ENCODE measurements at places on chromosomes 7 and 10. TPM values are rescaled to one million over a fixed set of nuclear protein-coding genes. Genes with fewer than 3 reads are reported as not detected.

- no peaks in the 10 kb centered on the region for H3K36me3 ChIP-seq
- H3K27me3 ChIP-seq = no peaks in the 10 kb centered on the region
- DNase-seq = no peak
- H3K4me1 ChIP-seq = no peaks in the 10 kb centered on the region
Measured at GRCh38 chr10:75203724-75204123, 6.9 kb upstream of the VDAC2 start.

- H3K27ac ChIP-seq = peak overlapping the region; percentile 8
- H3K36me3 ChIP-seq = no peaks in the 10 kb centered on the region
- no peaks in the 10 kb centered on the region for H3K27me3 ChIP-seq
Measured at GRCh38 chr7:116534790-116535189, 10.0 kb downstream of the CAV1 start.

- no peaks in the 10 kb centered on the region for H3K4me1 ChIP-seq
- no peaks in the 10 kb centered on the region for H3K36me3 ChIP-seq
- no peak for DNase-seq
- no peak overlapping the region for H3K4me3 ChIP-seq
Measured at GRCh38 chr10:1402816-1403507, 334.4 kb downstream of the ADARB2 start.

GRCh38 chr7:43535810-43536585, 46.9 kb upstream of the STK17A start:
- no peaks in the 10 kb centered on the region for H3K4me1 ChIP-seq
- H3K27me3 ChIP-seq = no peaks in the 10 kb centered on the region
- no peaks in the 10 kb centered on the region for H3K36me3 ChIP-seq
- no peak overlapping the region for H3K4me3 ChIP-seq

DNA sequence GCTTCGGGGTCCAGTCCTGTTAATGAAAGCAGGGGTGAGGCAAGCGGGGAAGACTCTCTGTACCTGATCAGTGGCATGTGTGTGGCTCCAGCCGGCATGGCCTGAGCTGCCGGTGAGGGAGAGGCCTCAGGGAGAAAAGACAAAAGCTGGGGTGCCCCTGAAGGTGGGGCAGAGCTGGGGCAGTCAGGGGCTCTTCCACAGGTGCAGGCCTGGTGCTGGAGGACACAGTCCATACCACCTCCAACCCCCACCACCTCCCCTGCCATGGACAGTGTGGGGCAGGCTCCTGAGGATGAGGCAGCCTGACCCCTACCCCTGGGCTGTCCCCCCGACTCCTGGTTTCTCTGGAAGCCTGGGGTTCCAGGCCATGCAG, 129.5 kb downstream of the LHPP start:
- DNase-seq = peak; percentile 65
- H3K4me1 ChIP-seq = no peaks in the 10 kb centered on the region
- H3K4me3 ChIP-seq = no peak overlapping the region
- no peaks in the 10 kb centered on the region for H3K27me3 ChIP-seq

- no peak overlapping the region for H3K27ac ChIP-seq
- no peak for DNase-seq
- no peak overlapping the region for H3K4me3 ChIP-seq
- H3K4me1 ChIP-seq = no peaks in the 10 kb centered on the region
- no peaks in the 10 kb centered on the region for H3K27me3 ChIP-seq
Measured at GRCh38 chr10:122197611-122198222, 73.4 kb upstream of the BTBD16 start.

The LRRC4 gene
- 5.1 TPM for total RNA-seq

DNA sequence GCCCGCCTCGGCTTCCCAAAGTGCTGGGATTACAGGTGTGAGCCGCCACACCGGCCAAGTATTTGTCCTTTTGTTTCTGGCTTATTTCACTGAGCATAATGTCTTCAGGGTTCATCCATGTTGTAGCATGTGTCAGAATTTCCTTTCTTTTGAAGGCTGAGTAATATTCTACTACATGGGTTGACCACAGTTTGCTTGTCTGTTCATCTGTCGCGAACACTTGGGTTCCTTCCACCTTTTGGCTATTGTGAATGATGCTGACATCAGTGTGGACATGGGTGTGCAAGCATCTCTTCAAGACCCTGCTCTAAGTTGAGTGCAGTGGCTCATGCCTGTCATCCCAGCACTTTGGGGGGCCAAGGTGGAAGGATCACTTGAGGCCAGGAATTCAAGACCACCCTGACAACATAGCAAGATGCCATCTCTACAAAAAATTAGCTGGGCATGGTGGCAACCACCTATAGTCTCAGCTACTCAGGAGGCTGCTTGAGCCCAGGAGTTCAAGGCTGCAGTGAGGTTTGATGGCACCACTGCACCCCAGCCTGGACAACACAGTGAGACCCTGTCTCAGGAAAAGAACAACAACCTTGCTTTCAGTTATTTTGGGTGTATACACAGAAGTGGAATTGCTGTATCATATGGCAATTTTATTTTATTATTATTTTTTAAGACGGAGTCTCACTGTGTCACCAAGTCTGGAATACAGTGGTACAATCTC, 17.0 kb downstream of the CHST12 start:
- H3K4me1 ChIP-seq = no peaks in the 10 kb centered on the region
- no peak overlapping the region for H3K27ac ChIP-seq

The ICA1 gene
- total RNA-seq = 31.1 TPM

GRCh38 chr10:69096045-69096444, 8.1 kb downstream of the SRGN start:
- no peak overlapping the region for H3K27ac ChIP-seq
- H3K27me3 ChIP-seq = no peaks in the 10 kb centered on the region
- no peak for DNase-seq

The GCK gene
- total RNA-seq = 1.2 TPM

GRCh38 chr10:130491011-130491692, 355.0 kb downstream of the GLRX3 start:
- no peak overlapping the region for H3K4me3 ChIP-seq
- no peaks in the 10 kb centered on the region for H3K4me1 ChIP-seq
- H3K27me3 ChIP-seq = no peaks in the 10 kb centered on the region
- H3K36me3 ChIP-seq = no peaks in the 10 kb centered on the region
- no peak overlapping the region for H3K27ac ChIP-seq

- H3K27me3 ChIP-seq = no peaks in the 10 kb centered on the region
- no peaks in the 10 kb centered on the region for H3K36me3 ChIP-seq
- H3K27ac ChIP-seq = no peak overlapping the region
- no peaks in the 10 kb centered on the region for H3K4me1 ChIP-seq
Measured at GRCh38 chr10:43075612-43076003, 1.3 kb upstream of the RET start.

The GIMAP5 gene
- total RNA-seq = 29.4 TPM

The GDF2 gene
- not detected for total RNA-seq

DNA sequence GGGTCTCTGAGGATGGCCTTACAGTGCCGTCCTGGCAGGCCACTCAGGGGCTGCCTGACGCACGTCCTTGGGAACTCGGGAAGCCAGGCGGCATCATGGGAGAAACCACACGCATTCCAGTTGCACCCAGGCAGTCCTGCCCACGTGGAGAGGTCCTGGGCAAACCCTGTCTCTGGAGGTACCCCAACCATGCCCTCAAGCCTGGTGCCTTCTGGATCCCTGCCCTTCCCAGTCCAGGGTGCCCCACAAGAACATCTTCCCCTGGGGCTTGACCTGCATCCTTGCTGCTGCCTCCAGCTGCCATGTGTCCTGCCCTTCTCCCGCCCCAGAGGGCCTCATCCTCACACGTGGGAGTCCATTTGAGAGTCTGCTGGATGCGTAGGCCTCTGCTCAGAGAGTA, 200.3 kb upstream of the PPP2R2D start:
- DNase-seq = no peak
- no peaks in the 10 kb centered on the region for H3K36me3 ChIP-seq
- no peaks in the 10 kb centered on the region for H3K27me3 ChIP-seq
- H3K4me1 ChIP-seq = no peaks in the 10 kb centered on the region

DNA sequence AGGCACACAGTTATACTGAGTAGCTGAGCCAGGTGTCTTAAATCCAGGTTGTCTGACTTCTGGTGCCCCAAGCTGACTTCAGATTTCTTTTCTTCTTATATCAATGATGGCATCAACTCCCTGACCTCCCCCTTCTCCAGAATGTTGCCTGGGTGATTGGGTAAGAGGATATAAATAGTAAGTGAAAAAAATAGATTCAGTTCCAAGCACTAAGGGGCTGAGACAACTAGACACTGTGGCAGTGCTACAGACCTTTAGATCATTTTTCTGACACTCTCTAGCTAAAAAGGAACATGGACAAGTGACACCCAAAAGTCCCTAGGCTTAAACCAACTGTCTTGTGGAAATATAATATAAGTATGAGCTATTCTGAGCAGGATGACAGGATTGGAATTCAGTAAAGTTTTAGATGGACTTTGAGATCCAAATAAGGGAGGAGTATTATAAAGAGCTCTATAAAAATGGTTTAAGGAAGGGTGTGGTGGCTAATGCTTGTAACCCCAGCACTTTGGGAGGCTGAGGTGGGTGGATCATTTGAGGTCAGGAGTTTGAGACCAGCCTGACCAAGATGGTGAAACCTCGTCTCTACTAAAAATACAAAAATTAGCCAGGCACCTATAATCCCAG, 589.1 kb upstream of the GALNT17 start:
- H3K27ac ChIP-seq = no peak overlapping the region
- H3K27me3 ChIP-seq = no peaks in the 10 kb centered on the region
- DNase-seq = no peak
- no peaks in the 10 kb centered on the region for H3K36me3 ChIP-seq
- H3K4me1 ChIP-seq = peaks cover 12% of the 10 kb centered on the region

The SHH gene
- not detected for total RNA-seq

The MYH16 gene
- total RNA-seq = not detected

- H3K4me1 ChIP-seq = no peaks in the 10 kb centered on the region
- no peaks in the 10 kb centered on the region for H3K36me3 ChIP-seq
- no peak overlapping the region for H3K4me3 ChIP-seq
- no peak for DNase-seq
Measured at GRCh38 chr10:64116707-64117106, 595.5 kb downstream of the REEP3 start.

- H3K4me1 ChIP-seq = peaks cover 4% of the 10 kb centered on the region
- H3K4me3 ChIP-seq = no peak overlapping the region
- no peak overlapping the region for H3K27ac ChIP-seq
- no peaks in the 10 kb centered on the region for H3K36me3 ChIP-seq
Measured at GRCh38 chr10:33161550-33162247, 172.8 kb downstream of the NRP1 start.

- no peaks in the 10 kb centered on the region for H3K27me3 ChIP-seq
- no peak overlapping the region for H3K27ac ChIP-seq
Measured at GRCh38 chr10:96971324-96971723, 139.2 kb downstream of the LCOR start.

The GIMAP6 gene
- total RNA-seq = 31.7 TPM

DNA sequence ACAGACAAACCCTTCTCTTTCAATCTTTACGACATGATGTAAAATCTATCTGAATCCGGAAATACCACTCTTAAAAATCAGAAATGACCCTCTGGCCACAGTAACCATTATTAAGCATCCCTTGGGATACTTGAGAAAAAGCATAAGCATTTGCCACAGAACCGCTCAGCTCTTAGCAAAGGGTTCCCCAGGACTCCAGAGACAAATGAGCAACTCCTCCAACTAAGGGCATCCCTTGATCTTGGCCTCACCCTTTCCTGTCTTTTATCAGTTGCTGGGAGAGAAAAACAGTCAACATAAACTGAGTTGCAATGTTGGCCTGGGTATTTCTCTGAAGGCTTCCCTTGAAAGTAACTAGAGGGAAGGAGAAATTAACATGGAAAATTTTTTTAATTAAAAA, 3.5 kb downstream of the PDLIM1 start:
- H3K27ac ChIP-seq = peak overlapping the region; percentile 37
- peaks cover 4% of the 10 kb centered on the region for H3K4me1 ChIP-seq
- no peaks in the 10 kb centered on the region for H3K27me3 ChIP-seq
- no peaks in the 10 kb centered on the region for H3K36me3 ChIP-seq

The SAP25 gene
- 7.5 TPM for total RNA-seq

The ZNF503 gene
- 15.7 TPM for total RNA-seq

- H3K27ac ChIP-seq = peak overlapping the region; percentile 32
- no peaks in the 10 kb centered on the region for H3K36me3 ChIP-seq
- H3K4me1 ChIP-seq = no peaks in the 10 kb centered on the region
- H3K4me3 ChIP-seq = no peak overlapping the region
Measured at GRCh38 chr10:5434017-5434753, 21.8 kb downstream of the NET1 start.

The FFAR4 gene
- 0.16 TPM for total RNA-seq

DNA sequence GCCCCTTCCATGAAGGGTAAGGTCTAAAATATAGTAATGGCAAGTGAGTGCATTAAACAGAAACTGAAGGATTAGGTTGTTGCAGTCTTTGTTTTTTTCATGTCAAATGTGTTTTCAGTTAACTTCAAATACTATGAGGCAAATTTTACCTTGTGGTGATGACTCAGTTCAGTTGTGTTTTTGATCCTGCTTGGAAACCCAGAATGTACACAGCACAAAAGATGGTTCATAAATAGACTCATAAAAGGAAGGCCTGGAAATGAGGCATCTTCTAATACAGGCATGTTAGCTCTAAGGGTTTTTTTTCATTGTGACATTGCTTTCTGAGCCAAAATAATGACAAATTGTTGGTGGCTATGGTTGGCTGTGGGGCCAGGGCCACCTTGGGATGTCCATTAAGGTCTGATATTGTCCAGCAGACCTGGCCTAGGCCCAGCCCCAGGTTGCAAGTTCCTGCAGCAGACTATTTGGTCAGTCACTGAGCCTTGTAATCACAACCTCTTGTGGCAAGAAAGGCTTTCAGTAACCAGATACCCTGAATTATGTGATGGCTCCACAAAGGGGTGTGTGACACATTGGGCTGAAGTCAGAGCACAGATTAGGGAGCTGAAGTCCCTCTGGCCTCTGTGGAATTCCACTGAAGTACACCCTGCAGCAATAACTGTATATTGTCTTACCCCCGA, 69.0 kb upstream of the SAMD8 start:
- H3K27me3 ChIP-seq = no peaks in the 10 kb centered on the region
- H3K27ac ChIP-seq = no peak overlapping the region
- H3K4me3 ChIP-seq = no peak overlapping the region
- H3K4me1 ChIP-seq = no peaks in the 10 kb centered on the region

DNA sequence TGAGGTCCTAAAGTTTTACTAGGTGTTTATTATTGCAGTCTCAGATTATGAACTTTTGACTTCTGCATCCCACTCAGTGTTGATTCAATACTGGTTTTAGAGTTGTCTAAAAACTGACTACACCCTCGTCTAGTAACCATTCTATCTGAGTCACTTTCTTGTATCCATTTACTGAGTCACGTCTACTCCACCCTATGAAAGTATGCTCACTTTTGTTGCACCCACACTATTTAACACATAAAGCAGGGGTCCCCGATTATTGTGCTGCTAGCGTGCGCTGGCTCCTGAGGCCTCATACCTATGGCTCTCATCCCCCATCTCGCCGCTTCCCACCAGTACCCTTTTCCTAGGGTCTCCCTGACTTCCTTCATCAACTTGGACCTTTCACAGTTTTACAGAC, 2.0 kb downstream of the SAMD9 start:
- no peaks in the 10 kb centered on the region for H3K27me3 ChIP-seq
- no peak overlapping the region for H3K27ac ChIP-seq
- DNase-seq = no peak
- H3K36me3 ChIP-seq = no peaks in the 10 kb centered on the region
- H3K4me3 ChIP-seq = no peak overlapping the region
- H3K4me1 ChIP-seq = peaks cover 3% of the 10 kb centered on the region

The ANKRD22 gene
- 0.26 TPM for total RNA-seq

GRCh38 chr7:25787336-25787735, 364.7 kb upstream of the NFE2L3 start:
- no peak overlapping the region for H3K4me3 ChIP-seq
- no peak for DNase-seq
- H3K27ac ChIP-seq = peak overlapping the region; percentile 82
- no peaks in the 10 kb centered on the region for H3K27me3 ChIP-seq
- H3K4me1 ChIP-seq = peaks cover 7% of the 10 kb centered on the region

The IRF5 gene
- total RNA-seq = 9.6 TPM

Measured in aorta (tissue), 5 donors.